Effector CD8-positive, alpha-beta T cell (primary cell): ENCODE measurements at places on chromosomes 7 and 10.
A peak's percentile ranks its signal among the peaks of the same experiment; 100 is the strongest.

DNA sequence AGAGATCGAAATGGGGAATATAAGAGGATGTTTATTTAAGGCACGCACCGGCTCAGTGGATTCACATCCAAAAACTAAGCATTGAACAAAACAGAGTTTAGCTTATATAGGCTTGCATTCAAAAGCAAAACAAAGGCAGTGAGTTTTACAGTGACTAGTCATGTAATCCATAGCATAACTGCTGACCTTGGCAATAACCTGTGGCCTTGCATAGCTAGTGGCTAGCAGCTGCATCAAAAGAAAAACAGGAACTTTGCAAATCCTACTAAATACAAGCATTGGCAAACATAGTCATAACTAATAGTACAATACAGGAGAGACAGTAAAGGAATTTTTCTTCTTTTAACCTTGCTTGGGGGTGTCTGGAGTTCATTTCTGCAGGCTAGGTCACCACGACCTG, 9.7 kb upstream of the ZNF485 start:
- no peak for DNase-seq

DNA sequence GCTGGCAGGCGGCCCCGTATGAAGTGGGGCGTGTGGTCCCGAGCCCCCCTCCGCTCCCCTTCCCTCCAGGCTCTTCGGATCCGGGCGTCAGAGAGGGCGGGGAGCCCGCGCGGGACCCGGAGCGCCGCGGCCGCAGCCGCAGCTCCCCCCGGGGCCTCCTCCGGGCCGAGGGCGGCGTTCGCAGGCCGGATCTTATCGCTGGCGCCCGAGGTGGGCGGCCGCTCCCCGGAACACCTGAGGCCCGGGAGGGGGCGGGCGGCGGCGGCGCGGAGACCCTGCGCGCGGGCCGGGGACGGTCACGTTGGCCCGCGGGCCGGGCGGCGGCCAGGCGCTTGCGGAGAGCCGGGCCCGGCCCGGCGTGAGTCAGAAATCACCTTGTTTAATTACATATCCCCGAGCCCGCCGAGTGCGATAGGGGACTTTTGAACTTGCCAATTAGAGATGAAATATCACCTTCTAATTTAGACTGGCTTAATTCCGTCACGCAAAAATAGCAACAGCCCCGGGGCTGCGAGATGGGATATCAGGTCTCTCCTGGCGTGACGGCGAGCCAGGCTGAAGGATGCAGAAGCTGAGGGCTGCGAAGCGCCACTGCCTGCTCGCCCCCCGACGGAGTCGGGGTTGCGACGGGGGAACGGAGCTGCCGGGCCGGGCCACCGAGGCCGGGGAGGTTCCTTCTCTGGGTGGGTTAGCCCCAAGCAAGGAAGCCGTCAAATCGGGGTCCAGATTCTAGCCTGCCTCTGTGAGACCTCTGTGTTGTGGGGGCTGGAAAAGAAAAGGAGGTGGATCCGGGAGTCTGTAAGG, 43.4 kb downstream of the LDB3 start:
- peak; percentile 37 for DNase-seq

- DNase-seq = no peak
These were observed 68.8 kb downstream of the TRIL start for GRCh38 chr7:28889290-28889689.

DNA sequence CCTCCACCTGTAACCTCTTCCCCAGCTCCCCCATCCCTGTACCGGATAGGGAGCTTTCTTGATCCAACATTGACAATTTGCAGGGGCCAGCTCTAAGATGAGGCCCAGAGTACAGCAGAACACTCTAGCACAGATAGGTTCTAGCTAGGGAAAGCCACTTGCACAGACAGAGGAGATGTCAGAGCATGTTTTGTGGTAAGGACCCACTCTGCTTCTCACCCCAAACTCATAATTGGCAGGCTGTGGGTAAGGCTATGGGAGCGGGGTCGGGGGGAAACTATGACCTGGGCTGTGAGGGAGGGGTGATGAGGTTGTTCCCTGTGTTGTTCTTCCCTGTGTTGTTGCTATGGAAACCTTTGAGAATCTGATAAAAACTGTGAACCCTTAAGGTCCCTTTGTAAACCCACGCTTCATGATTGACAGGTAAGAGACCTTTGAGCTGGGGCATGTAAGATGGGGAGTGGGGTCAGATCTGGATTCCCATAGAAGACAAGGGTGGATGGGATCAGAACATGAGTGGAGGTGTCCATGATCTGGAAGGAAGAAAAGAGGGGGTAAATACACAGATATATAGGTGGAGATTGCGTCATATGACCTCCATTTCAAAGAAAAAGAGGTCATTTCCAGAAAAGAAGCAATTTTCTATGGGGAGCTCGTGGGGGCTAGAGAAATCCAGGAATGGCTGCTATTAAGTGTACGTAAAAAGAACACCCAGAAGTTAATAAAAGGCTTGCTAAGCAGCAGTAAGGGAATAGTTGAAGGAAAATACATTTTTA, 4.0 kb downstream of the CALD1 start:
- DNase-seq = no peak

- DNase-seq = no peak
These were observed 22.0 kb upstream of the SLC26A4 start for GRCh38 chr7:107638594-107638993.
